ENCODE measurements at places on chromosomes 2 and 18.

GRCh38 chr2:3189076-3189591 lies 188.5 kb downstream of the EIPR1 start:
- no peak for DNase-seq

DNA sequence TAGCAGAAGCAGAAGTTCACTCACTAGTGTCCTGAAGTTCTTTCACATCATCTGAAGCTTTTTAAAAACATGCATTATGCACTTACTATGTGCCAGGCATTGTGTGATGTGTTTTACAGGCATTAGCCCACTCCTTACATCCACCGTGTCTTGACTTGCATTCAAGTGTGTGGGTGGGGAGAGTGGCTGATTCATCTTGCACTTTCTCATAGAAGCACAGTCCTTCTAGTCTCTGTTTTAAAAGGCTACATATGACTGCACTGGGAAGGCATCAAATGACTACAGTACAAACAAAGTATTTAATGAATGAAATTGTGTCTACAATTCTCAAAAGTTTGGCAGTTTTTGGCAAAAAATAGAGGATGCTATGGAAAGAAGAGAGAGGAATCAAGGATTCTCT lies 21.6 kb upstream of the DSC3 start:
- no peak for DNase-seq

GRCh38 chr2:129015397-129016285 lies 697.0 kb upstream of the HS6ST1 start:
- no peak for DNase-seq

- DNase-seq, result no peak
These were observed 105.5 kb downstream of the ZEB2 start for GRCh38 chr2:144414324-144414845.

GRCh38 chr18:46334868-46335281 lies 230.7 kb downstream of the HAUS1 start:
- DNase-seq, result no peak

DNA sequence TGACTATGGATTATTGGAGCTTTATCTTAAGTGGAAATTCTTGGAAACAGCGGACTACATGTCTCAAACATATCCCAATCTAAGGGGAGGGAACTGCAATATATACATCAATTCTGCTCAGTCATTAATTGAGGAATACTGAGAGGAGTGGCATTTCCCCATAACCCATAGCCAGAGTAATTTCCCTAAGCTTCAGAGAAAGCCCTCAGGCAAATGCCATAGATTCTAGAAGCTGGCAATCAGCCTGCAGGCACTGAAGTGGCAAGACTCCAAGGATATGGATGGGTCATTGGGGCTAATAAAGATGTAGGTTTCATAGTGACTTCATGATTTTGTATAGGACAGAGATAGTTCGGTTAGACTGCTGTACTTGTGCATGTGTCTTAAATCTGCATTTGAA lies 1960.5 kb upstream of the PIK3C3 start:
- no peak for DNase-seq

DNA sequence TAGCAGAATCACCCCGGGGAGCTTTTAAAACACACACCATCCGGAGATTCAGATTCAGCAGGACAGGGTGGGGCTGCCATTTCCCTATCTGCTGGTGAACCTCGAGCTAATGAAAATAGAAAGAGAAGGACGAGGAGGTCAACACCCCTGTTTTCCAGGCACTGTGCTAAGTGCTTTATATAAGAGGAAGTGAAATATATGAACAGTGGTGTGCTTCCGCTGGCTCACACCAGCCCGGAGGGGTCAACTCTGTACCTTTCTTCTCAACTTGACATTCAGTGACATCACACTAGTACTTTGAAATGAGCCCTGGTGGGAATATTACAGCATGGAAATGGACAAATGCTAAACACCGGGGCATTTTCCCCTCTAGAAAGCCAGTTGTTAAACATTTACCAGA lies 108.3 kb upstream of the LTBP1 start:
- DNase-seq, result no peak

- no peak for DNase-seq
These were observed 51.6 kb upstream of the DSEL start for GRCh38 chr18:67568166-67568565.

DNA sequence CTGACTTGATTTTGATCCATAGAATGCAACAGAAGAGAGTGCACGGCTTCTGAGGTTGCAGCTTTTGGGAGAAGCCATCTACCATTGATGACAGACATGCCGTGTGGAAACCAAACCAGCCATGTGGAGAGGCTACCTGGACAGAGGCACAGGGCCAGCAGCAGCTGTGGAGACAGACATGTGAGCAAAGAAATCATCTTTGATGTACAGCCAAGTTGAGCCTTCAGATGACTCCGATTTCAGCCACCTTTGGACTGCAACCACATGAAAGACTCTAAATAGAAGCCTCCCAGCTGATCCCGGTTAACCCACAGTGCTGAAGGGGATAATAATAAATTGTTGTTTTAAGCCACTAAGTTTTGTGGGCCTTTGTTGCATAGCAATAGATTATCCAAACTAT lies 54.2 kb downstream of the TSN start:
- DNase-seq, result no peak

DNA sequence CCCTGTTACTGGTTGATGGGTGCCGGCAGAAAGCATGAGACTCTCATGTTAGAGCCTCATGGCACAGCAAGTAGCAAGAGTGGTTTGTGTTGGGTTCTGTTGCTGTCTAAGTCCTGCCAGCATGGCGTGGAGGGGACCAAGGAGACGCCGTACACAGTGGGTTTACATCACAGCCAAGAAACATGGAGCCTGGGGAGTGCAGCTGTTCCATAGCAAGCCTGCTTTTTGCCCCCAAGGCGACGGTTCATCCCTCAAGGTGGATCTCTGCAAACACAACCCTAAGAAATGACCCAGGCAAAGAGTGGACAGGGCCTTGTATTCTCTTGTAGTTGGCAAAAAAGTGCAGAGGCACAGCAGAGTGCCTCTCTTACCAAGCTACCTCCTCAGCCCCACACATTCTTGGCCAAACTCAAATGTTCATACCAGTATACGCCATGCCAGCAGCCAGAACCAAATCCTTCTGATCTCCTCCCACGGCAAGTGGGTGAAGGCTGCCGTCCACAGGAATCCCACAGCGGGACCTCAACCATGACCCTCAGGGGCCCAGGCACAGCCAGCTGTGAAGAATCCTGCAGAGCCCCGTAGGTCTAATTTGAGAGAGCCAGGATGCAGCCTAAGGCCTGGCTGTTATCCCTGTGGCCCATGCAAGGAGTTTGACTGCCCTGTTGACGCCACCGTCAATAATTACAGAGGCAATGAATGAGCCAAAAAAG lies 19.0 kb downstream of the SNED1 start:
- DNase-seq, result no peak

DNA sequence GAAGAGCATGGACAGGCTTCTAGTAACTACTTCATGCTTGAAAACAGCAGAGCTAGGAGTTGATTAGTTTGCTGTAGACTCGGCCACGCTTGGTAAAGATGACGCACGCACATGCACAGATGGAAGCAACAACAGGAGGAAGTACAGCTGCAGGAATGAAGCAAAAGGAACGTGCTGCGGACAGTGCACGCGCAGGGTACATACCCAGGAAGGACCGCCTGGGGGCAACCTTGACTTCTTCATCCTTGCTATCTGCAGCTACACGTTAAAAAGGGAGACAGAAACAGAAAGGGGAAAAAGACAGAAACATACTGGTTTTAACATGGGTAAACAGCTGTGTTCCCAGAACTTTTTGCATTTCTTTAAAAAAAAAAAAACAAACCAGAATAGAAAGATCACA lies 17.7 kb downstream of the SLC66A2 start:
- DNase-seq, result no peak

DNA sequence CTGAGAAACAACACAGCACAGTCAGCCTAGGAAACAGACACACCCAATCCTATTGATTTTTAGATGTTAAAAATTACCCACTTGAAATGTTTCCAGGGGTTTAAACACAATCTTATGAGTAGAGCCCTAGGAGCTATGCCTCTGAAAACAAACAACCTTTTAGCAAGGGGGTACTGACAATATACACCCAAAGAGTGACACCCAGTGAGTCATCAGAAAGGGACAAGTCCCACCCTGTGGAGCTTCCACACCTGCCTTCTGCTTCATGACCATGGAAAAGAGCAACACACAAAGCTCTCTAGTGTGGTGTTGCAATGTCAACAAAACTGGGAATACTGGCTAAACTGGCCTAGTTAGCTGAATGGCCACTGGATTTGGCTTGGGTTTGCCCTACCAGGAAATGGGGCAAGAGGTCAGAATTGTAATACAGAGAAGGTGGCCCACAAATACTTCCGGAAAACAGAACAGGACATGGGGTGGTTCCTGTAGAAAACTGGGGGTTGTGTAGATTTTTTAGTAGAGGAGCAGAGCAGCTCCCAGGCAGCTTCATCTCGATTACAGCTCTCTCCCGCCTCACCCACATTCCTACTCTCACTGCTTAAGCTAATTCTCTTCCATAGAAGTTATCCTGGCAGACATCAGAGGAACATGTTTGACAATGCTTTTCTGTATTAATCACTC lies 98.2 kb downstream of the GAREM1 start:
- no peak for DNase-seq

DNA sequence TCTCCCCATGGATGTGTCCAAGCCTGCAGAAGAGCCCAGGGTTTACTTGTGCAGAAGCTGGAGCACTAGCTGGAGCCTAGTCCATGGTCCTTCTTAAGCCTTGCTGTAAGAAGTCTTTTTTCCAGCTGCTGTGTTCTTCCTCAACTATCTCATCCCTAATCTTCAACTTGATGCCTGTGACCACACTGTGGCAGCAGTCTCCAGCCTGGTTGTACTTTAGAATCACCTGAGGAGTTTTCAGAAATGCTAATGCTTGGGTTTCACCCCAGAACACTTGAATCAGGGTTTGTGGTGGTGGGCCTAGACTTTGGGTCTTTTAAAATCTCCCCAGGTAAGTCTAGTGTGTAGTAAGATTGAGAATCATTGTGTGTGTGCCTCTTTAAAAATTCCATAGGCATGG lies 173.6 kb downstream of the ADCYAP1 start:
- DNase-seq, result no peak

GRCh38 chr2:7517088-7517487 lies 599.9 kb downstream of the RNF144A start:
- DNase-seq, result no peak

DNA sequence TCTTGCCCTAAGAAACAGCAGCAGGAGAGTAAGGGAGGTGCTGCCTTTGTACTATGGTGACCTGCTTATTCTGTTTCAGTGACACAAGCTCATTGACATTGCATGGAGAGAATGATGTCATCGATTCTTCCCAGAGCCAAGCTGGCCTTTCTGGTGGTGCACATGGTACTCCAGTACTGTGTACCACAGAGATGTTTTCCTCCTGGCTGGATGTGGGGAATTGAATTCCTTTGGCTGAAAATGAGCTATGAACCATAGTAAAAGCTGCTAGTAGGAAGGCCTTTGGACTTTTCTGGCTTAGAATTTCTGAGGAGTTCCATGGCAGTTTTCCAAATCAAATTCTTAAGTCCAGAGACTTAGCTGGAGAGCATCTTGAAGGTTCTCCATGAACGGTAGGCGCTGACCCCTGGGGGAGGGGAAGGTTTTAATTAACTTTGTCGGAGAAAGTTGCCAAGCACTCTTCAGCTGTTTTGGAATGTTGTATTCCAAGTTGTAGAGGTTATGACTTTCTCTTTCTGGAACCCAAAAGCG lies 17.1 kb upstream of the B3GNT2 start:
- DNase-seq, result no peak

GRCh38 chr18:23882616-23883276 lies 131.8 kb upstream of the TTC39C start:
- DNase-seq, result no peak

GRCh38 chr18:27411911-27412310 lies 226.8 kb upstream of the CHST9 start:
- DNase-seq, result no peak

GRCh38 chr2:151020411-151020810 lies 241.3 kb downstream of the RBM43 start:
- no peak for DNase-seq

GRCh38 chr2:184680825-184681224 lies 82.5 kb downstream of the ZNF804A start:
- DNase-seq, result no peak

DNA sequence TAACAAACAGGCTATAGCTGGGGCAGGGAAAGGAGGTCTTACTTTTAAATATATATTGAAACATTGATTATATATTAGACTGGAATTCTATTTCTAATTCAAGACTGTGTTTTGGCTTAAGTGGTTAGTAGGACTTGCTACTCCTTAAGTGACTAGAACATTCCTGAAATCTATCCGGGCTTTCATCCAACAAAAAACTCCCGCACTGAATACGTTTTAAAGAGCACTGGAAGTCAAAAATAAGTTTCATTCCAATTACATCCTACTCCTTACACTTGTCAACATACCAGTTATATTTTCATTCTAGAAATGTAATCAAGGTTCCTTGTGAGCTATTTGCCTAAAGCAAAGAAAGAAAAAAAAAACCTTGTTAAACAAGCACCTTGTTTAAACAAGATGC lies 204.6 kb downstream of the SP3 start:
- DNase-seq, result no peak

GRCh38 chr2:143125717-143126116 lies 3.5 kb upstream of the ARHGAP15 start:
- no peak for DNase-seq

- DNase-seq, result no peak
These were observed 2.6 kb downstream of the ADCYAP1 start for GRCh38 chr18:907115-907884.

- no peak for DNase-seq
These were observed 1.2 kb downstream of the ME2 start for GRCh38 chr18:50880119-50880465.

DNA sequence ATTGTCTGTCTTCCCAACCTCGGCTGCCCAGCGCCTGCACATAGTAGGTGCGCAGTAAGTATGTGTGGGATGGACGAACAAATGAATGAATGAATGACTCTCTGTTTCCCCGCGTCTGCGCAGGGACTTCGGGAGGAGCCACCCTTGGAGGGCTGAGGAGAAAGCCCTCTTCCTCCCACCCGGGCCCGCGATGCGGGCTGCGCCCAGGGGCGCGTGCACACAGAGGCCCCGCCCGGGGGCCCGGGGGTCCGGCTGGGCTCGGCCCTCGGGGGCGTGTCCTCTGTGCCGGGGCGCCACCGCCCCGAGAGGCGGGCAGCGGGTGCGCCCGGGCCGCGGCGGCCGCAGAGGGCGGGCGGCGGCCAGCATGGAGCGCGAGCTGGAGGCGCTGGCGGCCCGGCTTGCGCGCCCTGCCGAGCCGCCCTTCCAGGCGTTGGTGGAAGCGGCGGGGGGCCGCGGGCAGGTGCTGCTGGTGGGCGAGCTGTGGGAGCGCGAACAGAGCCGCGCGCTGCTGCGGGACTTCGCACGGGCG lies at the start of gene C2orf72:
Gene C2orf72 (plus strand): TSS at position 322 of the 529 bp plus-strand sequence. CDS start 43 bp downstream, at position 365.
- no peak for DNase-seq

DNA sequence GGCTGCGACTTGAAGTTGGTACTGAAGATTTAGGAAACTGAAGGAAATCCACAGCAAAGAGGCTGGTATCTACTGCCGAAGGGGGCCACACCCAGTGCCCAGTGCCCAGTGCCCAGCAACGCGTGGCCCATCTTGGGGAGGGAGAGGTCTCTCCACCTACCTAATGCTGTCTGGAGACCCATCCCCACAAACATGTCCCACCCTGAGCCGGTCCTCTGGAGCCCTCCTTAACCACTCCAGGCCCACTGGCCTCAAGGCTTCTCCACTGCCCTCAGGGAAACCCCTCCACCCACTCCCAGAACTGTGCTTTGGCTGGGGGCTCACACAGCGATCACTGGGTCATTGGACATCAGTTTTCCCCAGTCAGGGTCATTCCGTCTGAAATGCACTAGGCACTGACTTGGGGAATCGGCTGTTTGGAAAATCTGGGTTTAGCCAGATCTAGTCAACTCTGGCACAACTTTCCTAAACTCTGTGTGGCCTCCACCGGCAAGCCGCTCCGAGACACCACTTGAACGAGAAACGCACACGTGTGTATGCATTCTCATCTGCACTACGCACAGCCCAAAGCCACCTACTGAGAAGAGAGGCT lies 20.1 kb downstream of the GPR55 start:
- DNase-seq, result no peak

GRCh38 chr18:12652861-12653401 lies 5.0 kb downstream of the SPIRE1 start:
- no peak for DNase-seq

Data from stimulated activated CD4-positive, alpha-beta T cell treated with anti-CD3 and anti-CD28 coated beads, Interleukin-12 subunit alpha, Interleukin-12 subunit beta, amount 100 ng/mL, for 4 hours (primary cell).